ENCODE measurements at places on chromosomes 5 and 9. TPM values are rescaled to one million over a fixed set of nuclear protein-coding genes. Genes with fewer than 3 reads are reported as not detected.

DNA sequence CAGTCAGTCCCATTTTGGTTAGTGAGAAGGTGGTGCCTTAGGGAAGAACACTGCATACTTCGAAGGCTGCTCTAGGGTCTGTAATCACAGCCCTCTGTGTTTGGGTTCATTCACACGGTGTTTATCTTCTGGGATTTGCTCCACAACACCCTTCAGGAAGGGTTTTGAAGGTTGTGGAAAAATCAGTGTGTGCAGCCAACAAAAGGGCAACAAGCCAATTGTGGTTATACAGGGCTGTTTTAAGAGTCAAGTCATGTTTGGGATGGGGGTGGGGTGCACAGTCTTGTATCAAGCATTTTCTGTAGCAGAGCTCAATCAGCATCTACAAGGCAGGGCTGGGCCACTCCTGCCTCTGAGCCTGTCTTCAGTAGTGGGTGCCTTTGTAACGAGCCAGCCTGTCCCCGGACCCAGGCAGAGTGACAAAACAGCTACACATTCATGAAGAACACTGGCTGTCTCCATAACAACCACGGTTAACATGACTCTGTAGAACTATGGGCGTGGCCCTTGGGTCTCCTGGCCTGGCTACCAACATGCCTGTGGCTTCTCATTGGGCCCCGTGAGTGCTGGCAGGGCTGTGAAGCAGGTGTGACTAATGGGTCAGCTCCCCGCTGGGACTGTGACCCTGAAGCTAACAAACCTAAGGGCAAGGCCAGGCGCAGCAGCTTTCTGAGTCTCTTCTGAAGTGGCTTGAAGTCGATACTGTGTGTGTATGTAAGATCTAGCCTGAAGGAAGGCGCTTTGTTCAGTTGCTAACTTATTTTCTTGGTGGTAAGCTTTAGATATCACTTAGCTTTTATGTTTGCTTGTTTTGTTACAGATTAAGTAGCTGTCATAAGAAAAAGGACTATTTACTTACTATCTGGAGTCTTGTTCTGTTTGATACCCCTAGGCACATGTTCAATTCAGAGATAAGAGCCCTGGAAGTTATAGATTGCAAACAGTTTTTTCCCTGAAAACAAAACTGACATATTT is 27.9 kb upstream of the GOLM1 start:
- H3K4me3 ChIP-seq = no peak overlapping the region
- H3K27ac ChIP-seq = no peak overlapping the region
- H3K27me3 ChIP-seq = peaks cover 4% of the 10 kb centered on the region
- no peaks in the 10 kb centered on the region for H3K4me1 ChIP-seq
- no peaks in the 10 kb centered on the region for H3K36me3 ChIP-seq

- H3K36me3 ChIP-seq = peaks cover 38% of the 10 kb centered on the region
- H3K27me3 ChIP-seq = no peaks in the 10 kb centered on the region
- DNase-seq = peak; percentile 21
- H3K4me3 ChIP-seq = no peak overlapping the region
Measured at GRCh38 chr5:10756549-10756948, 4.5 kb downstream of the DAP start.

MEIKIN gene
- total RNA-seq = not detected

SPINK13 gene
- not detected for total RNA-seq

All from activated CD4-positive, alpha-beta T cell treated with anti-CD3 and anti-CD28 coated beads for 36 hours (primary cell).